ENCODE measurements at places on chromosomes 6 and 20.
A peak's percentile ranks its signal among the peaks of the same experiment; 100 is the strongest.

- no peak for DNase-seq
Observed at GRCh38 chr20:49896204-49896603, 19.1 kb downstream of the SPATA2 start.

- no peak for DNase-seq
Observed at GRCh38 chr20:11966186-11966585, 48.5 kb downstream of the BTBD3 start.

DNA sequence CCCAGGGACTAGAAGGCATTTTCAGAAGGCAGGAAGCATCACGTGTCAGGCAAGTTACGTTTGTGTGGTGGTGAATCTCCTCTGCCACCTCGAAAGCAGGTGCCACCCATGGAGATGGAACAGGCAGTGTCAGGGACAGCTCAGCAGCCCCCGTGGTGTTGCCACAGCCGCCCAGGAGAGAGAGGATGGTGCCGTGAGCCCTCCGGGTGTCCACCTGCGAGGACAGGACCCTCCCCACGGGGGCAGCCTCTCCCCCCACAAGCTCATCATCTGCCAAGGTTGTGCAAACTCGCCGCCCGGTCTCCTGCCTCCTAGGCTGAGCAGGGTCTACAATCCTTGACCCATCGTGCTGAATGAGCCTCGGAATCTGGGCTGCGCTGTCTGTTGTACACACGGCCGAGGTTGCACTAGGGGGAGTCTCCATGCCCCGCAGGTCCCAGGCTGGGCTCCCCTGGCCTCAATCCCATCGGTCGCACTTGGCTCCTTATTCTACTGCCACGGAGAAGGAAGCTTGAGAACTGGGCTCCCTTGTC is 40.1 kb downstream of the DACT2 start:
- no peak for DNase-seq

DNA sequence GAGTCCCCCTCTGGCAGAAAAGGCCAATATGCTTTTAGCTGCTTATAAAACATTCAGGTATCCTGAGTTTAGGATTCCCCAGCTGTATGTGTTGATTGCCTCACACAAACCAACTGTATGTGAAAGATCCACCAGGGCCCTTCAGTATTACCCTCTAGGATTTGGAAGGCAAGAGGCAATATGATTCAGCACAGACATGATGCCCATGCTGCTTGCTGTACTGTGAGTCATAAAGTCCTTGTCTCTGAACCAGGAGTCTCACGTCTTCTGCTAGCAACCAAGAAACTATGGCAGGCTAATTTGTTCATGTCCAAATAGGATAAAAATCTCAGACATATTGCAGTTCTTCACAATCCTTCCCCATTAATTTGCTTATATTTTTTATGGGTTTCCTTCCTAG is 789.2 kb upstream of the SLC35B3 start:
- DNase-seq, result no peak

GRCh38 chr6:15553031-15553430 is 109.8 kb downstream of the DTNBP1 start:
- no peak for DNase-seq

DNA sequence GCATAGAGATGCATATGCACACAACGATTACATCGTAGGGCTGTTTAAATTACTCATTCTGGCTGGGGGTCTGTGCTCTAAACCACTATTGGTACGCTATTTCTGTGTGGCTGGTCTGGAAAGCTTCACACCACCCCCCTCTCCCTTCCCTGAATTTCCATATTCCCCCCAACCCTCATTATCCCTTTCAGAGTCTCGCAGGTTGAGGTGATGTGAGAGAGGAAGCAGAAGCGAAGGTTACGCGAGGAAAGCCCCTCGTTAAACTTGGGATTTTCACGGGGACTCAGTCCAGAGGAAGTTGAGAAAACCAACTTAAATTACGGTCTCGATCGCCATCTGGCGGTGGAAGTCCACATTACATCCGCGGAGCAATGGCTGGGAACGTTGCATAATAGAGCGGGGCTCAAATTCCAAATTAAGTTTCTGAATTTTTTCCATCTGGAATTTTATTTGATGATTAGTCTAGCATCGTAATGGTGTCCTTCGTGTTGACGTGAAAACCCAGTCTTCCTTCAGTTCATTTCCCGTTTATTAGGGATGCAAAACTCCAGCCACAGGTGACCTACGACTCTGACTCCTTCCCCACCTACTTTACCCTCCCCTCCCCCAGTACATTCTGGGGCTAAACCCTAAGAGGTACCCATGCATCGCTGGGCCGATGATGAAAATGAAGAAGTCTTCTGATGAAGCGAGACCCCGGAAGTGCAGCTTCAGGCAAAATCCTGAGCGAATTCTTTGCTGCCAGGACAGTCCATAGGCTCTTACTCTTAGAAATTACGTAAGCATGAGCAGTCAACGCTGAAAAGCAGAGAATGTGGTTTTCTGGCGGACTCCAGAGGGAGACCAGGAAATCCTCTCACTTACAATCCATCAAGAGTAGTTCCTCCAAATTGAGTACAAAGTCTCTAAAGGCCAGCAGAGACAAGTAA is 19.7 kb downstream of the HLA-DOB start:
- peak; percentile 31 for DNase-seq

DNA sequence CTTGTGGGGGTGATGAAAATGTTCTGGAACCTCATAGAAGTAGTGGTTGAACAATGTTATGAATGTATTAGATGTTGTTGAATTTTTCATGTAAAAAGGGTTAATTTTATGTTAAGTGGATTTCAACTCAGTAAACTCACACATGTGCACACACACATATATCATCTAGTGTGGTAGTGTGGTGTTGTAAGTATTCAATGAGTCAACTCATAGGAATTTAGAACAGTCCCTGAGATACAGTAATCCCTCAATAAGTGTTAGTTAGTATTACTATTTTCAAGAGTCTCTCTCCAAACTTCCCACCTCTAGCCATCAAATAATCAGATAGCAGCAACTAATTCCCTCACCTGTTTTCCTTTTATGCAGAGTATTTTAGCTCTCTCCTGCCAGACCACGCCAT is 563.1 kb upstream of the JARID2 start:
- DNase-seq, result no peak

GRCh38 chr20:59364611-59365010 is 64.2 kb downstream of the EDN3 start:
- no peak for DNase-seq

DNA sequence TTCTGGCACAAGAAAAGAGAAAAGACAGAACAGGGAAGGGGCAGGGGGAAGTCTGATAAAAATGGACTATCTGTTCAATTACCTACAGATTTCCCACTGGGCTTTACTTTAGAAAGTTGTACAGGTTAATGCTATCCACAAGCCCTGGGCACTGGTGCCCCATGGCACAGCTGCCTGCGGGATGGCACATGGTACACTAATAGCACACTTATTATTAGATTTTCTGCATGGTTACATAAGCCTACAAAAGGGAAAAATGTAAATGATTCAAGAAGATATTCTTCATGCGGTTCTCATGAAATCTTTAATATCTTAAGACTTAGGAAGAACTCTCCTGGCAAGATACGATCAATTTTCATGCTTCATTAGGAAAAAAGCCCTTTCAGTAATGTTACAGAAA is 137.5 kb downstream of the GMPR start:
- no peak for DNase-seq

DNA sequence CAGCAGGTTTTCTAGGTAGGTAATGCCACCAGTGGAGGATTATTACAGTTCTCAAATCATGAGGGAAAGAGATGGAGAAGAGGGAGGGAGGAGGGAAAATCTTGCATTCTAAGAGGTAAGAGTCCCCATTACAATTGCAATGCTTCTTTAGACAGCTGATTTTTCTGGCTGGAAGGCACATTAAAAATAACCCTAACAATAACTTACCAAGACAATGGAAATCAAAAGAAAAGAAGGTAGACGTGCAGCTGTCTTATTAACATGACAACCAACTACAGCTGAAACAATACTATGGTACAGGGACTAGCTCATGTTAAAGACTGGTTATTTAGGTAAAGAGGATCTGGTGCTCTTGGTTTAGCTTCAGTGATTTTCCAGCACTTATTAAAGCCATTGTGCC is 24.6 kb downstream of the MCUR1 start:
- DNase-seq, result no peak

- DNase-seq, result no peak
Observed at GRCh38 chr6:15247500-15248450, 1.9 kb downstream of the JARID2 start.

GRCh38 chr20:25573288-25574251 is 11.8 kb downstream of the NINL start:
- DNase-seq, result no peak

DNA sequence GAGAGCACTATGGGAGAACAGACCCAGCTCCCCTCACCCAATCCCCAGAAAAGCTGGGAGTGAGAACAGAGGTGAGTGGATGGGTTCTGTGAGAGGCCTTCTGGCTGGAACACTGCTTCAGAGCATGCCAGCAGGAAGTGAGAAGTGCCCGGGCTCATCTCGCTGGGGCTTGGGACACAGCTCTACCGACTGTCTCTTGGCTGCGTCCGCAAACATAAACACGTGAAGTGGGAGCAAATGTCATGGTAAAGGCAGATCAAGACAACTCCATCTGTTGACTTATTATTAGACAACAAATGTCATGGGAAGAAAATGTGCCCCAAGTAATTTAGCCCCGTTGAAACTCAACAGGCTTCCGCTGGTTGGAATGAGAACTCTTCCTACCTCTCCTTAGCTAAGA is 25.9 kb downstream of the GNAS-AS1 start:
- no peak for DNase-seq

- DNase-seq, result no peak
Observed at GRCh38 chr20:44967207-44967807, 995 bp downstream of the STK4 start.

GRCh38 chr6:89976694-89977020 is 82.4 kb downstream of the GJA10 start:
- DNase-seq, result no peak

DNA sequence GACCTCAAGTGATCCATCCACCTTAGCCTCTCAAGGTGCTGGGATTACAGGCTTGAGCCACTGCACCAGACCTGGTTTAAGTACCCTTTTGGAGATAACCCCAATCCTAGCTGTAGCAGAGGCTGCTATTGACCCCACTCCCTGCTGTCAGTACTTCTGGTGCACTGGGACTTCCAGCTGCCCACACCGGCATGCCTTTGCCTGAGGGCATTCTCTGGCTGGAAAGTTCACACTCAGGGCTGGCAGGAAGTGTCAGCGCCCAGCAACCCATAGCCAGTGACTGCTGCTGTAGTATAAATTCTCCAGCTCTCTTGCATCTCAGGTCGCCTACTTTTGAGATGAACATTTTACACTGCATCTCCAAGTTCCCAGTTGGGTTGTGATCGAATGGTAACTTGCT is 75.3 kb downstream of the UTRN start:
- no peak for DNase-seq

- DNase-seq, result no peak
Observed at GRCh38 chr6:164579035-164579434, 730.4 kb downstream of the C6orf118 start.

- DNase-seq, result no peak
Observed at GRCh38 chr6:154106251-154106650, 67.2 kb downstream of the OPRM1 start.

GRCh38 chr6:44572346-44572745 is 184.8 kb downstream of the CDC5L start:
- no peak for DNase-seq

DNA sequence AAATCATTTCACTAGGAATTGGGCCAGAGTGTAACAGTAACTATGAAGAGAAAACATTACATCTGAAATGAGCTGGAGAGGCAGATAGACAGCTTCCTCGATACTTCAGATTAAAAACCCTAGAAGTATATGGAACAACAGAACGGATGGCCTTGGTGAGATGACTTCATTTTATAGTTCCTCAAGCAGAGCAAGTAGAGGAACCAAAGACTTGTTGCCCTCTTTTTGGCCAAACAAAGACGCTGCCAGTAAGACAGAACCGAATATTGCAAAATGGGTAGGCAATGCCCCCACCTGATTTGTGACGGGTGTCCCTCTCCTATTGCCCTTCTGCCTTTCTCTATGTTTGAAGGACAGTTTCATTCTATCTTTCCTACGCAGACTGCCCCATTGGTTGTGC is 53.5 kb downstream of the AGPAT4 start:
- no peak for DNase-seq

- no peak for DNase-seq
Observed at GRCh38 chr20:48877304-48877703, 44.2 kb upstream of the ARFGEF2 start.

DNA sequence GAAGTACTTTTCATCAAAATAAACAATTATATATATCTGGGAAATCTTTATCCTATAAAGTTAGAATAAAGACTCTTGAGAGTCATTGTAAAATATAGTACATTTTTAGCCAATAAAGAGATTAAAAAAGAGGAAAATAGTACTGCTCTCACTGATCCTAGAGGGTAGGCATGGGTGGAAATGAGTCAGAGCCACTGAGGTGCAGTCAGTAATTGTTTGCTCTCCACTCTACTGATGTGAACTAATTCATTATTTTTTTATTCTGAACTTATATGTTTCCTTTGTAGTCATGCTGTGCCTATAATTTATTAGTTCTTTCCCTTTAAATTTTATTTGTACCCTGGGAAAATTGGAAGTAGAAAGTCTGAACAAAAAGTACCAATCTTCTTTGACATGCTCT is 1359.4 kb upstream of the GJE1 start:
- DNase-seq, result no peak

GRCh38 chr20:23244156-23244915 is 106.3 kb upstream of the NXT1 start:
- no peak for DNase-seq

GRCh38 chr6:38671885-38672467 is 31.0 kb downstream of the GLO1 start:
- peak; percentile 29 for DNase-seq

- DNase-seq, result no peak
Observed at GRCh38 chr6:165929607-165930006, 238.0 kb downstream of the TBXT start.

GRCh38 chr6:85006362-85006761 is 242.0 kb upstream of the TBX18 start:
- DNase-seq, result no peak

DNA sequence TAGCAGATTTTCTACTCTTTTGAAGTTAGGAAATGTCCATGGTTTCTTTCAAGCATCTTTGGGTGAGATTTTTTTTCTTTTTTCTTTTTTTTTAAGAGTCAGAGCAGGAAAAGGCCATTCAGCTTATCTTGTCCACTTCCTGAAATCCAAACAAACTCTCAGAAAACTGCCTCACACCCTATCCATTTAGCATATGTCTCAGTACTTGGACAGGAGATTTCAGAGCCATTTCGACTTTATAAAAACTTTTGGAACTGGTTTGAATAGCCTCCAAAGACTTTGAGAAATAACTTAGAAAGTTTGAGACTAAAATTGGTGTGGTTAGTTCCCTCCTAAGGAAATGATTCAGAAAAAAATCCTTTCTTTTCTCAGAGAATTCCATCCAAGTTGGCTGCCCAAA is 125.1 kb downstream of the MYLK4 start:
- DNase-seq, result no peak
